ENCODE measurements at places on chromosomes 16 and 17.

DNA sequence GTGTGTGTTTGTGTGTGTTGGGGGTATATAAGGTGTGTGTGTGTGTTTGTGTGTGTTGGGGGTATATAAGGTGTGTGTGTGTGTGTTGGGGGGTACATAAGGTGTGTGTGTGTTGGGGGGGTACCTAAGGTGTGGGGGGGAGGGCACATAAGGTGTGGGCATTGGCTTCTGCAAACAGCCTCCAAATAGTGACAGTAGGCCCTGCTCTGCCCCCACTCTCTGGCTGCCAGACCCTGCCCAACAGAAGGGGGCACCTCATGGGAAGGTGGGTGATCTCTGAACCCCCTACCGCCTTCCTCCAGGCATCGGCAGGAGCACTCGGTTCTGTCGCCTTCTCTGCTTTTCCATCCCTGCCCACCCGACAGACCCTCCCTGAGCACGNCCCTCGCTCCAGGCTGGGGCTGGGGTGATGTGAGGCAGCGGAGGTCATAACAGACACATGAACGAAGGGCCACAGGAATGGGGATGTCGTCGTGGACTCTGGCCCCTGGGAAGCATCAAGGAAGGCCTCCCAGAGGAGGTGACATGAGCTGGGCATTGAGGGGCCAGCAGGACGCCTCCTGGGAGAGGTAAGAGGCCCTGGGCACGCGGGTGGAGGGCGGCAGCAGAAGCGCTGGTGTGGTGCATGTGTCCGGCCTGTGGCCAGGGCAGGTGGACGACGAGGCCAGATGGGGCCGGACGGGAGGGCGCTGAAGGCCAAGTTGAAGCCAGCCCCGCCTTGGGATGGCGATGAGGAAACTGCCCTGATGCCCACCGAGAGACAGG, 136.6 kb upstream of the RPH3AL start:
- DNase-seq: no peak

DNA sequence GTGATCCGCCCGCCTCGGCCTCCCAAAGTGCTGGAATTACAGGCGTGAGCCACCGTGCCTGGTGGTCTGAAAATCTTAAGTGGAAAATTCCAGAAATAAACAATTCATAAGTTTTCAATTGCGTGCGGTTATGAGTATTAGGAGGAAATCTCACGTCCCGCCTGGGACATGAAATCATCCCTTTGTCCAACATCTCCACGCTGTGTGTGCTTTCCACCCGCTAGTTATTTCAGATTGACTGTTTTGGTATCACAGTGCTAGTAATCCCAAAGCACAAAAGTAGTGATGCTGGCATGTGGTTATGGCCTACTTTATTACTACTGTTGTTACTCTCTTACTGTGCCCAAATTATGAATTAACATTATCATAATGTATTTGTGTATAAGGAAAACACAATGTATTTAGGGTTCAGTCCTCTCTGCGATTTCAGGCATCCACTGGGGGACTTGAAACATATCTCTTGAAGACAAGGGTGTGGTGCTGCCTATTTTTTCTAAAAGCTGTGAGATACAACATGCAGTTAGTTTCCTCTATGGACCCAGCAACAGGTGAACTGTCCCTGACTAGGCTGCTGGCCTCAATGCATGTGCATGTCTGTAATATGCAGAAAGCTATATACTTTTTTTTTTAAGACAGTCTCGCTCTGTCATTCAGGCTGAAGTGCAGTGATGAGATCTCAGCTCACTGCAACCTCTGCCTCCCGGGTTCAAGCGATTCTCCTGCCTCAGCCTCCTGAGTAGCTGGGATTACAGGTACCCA, 32.3 kb downstream of the SLC47A1 start:
- no peak for DNase-seq

DNA sequence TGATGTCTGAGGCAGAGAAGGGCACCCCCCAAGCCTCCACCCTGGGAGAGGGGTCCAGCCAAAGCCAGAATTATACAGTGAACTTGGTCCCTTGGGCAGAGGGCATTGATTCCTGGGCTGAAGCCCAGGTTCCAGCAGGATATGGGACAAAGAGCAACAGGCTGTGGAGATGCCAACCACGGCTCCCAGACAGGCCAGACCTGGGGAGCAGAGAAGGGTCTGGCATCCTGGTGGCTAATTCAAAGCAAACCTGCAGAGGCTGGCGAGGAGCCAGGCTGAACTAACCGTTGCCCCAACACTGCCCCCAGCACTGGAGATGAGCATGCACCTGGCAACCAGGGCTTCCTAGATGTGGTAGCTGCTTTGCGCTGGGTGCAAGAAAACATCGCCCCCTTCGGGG, 3.0 kb downstream of the CES3 start:
- no peak for DNase-seq

DNA sequence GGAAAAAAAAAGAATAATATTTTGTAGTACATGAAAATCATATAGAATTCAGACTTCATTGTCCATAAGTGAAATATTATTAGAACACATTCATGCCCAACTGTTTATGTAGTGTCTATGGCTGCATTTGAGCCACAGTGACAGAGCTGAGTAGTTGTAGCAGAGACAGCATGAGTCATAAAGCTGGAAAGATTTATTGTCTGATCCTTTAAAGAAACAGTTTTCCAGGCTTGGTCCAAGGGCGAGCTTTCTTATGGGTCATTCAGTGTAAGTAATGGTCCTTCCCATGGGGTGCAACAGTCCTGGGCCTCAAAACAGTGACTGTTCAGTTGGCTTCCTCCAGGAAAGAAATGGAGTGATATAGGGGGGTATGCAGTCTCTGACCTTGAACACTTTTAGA, 260.2 kb downstream of the HS3ST4 start:
- DNase-seq: no peak

- DNase-seq: no peak
These were observed 7.4 kb downstream of the ALOXE3 start for GRCh38 chr17:8110907-8111306.

DNA sequence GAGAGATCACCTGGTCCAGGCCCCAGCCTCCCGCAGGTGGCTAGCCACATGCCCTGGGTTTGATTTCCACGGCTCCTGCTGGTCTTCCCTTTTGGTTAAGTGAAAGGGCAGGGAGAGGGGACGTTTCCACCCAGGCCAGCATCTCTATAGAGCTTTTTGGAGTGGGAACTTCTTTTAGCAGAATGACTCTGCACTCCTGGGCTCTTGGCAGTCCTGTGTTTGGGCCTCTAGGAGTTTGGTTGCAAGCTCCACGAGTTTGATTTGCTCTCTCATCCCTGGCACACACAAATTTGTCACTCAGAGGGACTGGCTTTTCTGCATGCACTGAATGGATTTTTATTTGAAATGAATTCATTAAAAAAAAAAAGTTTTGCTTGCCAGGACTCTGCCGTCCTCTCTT, 32.8 kb downstream of the MSI2 start:
- DNase-seq: no peak

DNA sequence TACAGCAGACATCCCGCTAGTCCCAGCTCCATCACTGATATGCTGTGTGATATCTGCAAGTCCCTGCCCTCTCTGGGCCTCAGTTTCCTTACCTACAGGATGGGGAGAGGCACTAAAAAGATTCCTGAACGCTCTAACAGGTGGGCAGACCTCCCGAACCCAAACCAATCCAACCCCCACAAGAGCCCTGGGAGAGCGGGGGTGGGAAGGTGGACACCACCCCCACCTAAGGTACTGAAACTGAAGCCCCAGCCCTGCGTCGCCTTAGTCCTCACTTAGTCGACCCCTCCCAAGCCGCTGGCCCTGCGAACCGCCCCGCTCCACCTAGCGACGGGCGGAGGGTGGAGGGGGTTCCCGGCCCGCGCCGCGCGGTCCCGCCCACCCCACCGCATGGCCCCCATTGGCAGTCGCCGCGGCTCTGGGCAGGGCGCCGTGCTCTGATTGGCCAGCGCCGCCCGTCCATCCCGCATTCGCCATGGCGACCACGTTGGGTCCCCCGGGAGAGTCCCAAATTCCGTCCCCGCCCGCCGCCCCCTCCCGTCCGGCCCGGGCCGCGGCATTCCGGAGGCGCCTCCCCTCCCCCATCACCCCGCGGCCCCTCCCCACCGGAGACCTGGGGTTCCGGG, 578 bp downstream of the CCDC102A start:
- peak; percentile 86 for DNase-seq

DNA sequence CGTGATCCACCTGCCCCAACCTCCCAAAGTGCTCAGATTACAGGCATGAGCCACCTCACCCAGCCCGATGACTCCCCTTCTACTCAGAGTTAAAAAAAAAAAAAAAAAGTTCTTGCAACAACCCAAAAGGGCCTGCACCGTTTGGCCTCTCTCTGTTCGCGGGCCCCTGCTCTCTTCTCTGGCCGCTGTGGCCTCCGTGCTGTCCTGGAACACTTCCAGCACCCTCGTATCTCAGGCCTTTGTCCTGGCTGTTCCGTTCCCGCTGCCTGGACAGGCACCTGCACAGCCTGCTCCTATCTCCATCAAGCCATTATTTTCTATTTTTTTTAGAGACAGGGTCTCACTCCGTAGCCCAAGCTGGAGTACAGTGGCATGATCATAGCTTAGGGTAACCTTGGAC, 10.8 kb downstream of the MYO1C start:
- no peak for DNase-seq

DNA sequence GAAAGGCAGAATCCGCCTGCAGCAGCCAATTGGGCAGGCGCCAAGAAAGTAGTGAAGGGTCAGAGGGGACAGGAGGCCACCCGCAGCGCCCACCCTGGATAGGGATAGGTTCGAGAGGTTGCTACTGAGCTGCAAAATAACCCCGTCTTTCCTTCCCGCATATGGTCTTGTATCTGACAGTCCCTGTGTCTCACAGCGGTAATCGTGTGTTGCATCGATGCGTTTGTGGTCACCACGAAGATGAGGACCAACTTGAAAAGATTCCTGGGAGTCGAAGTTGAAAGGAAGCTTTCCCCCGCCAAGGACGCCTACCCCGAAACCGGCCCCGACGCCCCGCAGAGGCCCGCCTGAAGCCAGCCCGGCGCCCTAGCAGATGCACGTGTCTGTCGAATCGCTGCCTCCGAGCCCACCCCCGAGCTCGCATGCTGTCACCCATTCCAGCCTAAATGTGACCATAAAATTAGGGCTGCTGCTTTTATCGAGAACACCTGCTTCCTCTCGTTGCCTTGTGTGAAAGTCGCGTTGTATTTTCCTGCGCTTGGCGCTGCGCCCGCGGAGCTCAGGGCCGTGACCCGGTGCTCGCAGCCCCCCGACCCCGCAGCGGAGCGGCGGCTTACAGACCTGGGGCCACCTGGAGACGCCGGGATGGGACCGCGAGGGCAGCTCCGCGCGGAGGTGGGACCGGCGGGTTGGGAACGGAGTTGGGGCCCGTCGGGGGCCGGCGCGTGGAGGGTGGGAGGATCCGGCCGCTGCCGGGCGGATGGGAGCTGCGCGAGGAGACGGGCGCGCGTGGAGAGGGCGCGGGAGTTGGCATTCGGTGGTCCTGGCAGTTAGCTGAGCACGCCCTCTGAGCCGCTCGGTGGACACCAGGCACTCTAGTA, at the start of gene CMTM2:
Gene CMTM2 (plus strand): TSS at position 813 of the 881 bp plus-strand sequence. CDS start 145 bp downstream, outside the sequence.
- DNase-seq: no peak

DNA sequence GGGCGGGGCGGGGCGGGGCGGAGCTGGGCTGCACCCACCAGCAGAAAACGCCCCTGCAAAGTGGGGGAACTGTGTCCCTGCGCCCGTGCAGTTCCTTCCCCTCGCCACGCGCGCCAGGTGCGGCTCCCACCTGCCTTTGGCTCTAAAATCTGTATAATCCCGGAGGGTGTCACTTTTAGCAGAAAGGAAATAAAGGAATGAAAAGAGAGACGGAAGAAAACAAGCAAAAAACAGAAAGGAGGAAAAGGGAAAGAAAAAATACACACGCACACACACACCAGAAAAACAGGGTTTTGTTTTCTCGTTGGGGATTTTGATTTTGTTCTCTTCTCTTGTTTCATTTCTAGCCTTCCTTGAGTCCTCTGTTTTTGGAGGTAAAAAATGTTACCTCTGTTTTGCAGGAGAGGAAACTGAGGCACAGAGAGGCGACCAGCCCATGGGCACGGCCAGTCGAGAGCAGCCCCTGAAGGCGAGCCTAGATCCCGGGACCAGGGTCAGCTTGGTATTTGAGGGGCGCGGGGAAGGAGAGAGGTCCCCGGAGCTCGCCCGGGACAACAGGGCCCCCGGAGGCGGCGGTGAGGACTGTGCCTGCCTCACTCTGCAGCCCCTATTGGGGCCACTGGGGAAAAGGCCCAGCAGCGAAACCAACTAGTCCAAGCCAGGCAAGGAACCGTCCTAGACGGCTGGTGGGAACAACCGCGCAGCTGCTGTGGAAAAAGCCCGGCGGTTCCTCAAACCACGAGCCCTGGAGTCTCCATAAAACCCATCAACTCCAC, 594 bp upstream of the CARHSP1 start:
- no peak for DNase-seq

DNA sequence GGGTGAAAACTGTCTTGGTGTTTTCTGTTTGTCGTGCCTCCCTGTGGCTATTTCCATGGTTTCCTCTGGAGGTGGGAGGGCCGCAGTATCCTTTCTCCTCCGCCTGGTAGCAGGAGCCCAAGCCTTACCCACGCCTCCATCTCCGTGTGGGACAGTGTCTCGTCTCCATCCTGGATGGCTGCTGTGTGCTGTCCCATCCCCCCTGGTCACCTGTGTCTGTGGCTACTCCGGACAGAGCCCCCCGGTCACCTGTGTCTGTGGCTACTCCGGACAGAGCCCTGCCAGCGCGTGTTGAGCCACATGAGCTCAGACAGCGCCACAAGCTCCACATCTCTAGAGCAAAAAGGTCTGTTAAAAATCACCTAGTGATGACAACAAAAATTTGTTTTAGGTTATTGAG, 198.2 kb upstream of the CHMP6 start:
- DNase-seq: no peak

DNA sequence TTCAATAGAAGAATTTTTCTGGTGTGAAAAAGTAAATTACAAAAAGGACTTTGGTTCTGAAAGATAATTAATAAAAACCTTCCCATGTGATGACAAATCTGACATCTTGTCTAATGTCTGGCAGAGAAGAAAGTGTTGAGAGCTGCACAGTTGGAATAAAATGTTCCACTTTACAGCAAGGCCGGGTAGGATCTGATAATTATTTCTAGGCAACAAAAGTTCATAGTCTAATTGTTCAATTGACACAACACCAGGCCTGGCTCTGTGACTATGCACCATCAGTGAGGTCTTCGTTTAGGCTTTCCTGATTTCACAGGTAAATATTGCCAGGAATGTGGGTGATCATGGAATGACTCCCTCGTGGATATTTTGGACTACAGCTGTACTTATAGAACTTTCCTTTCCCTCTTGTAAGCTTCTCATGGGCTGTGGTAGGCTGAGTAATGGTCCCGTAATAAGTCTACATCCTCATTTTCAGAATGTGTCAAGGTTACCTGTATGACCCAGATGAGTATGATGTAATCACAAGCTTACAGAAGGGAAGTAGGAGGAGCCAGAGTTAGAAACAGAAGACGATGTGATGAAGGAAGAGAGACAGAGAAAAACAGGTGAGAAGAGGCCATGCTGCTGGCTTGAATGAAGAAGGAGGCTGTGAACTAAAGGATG, 217.0 kb downstream of the CDH13 start:
- no peak for DNase-seq

GRCh38 chr16:2815299-2815771, 1.7 kb upstream of the PRSS21 start:
- DNase-seq: no peak

GRCh38 chr16:56547949-56548567, 16.8 kb upstream of the MT4 start:
- DNase-seq: no peak

All from activated T-cell treated with anti-CD3 and anti-CD28 coated beads for 1 hour (primary cell).